SK-N-SH treated with all-trans-retinoic acid at 6 μM for 48 hours (cell line): ENCODE measurements at places on chromosomes 12 and 14.

- no peak for ATAC-seq
These were observed 127.5 kb downstream of the ACSS3 start for GRCh38 chr12:81205416-81205815.

DNA sequence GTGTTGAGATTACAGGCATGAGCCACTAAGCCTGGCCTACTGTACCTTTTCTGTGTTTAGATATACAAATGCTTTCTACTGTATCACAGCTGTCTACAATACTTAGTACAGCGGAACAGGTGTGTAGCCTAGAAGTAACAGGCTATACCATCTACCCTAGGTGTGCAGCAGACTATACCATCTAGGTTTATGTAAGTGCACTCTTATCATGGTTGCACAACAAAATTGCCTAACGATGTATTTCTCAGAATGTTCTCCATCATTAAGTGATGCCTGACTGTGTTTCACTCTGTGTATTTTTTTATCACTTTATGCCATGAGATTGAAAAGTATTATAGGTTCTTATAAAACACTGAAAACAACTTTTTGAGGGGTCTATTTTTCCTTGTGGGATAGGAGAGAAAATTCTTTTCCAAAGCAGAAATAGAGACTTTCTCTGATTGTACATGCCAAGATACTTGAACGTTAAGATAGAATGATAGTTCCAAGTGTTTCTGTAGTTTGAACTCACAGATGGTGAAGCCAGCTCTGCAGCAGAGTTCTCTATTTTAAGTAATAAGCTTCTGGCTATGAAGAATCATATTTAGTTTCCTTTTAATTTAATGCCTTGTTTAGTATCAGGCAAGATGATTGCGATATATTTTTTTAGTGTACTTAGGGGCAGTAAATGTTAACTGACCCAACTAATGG, 17.0 kb downstream of the TMPRSS12 start:
- ATAC-seq: no peak

DNA sequence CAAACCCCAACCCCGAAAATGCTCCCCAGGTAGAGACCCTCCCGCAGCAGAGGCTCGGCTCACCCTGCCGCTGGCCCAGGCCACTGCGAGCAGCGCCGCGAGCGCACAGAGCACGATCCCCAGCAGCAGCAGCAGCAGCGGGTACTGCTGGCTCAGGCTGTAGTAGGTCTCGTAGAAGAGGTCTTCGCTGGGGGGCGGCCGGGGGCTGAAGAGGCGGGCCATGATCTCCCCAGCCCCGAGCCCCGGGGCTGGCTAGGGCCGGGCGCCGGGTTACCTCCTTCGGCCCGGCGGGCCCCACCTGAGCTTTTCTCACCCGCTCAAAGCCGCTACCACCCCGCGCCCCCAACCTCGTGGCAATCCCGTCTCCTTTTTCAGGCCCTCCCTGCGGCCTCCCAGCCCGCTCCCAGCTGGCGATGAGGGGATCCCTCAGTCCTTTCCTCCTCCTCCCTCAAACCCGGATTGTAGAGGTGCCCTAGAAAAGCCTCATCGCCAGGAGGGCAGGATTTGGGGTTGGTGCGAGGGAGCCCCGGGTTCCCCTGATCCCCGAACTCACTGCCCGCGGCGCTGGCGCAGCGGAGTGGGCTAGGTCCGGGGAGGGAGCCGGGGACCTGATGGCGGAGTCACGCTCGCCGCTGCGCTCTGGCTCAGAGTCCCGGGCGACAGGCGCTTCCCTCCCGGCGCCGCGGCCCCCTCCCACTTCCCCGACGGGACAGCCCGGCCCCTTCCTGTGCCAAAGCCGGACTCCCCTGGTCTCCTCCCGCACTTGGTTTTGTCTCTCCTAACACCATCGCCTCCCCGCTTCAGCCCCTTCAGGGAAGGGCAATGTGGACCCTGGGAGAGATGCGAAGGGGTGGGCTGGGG, at the start of gene ADCY4:
Gene ADCY4, minus strand, starts transcription at position 641 of the 861 bp plus-strand sequence. Its CDS starts 419 bp downstream, at position 222.
- ATAC-seq: peak; percentile 37

GRCh38 chr12:59252731-59253130, 332.4 kb upstream of the LRIG3 start:
- no peak for ATAC-seq

- peak; percentile 2 for ATAC-seq
These were observed 12.5 kb downstream of the PLEKHG6 start for GRCh38 chr12:6322969-6323339.

DNA sequence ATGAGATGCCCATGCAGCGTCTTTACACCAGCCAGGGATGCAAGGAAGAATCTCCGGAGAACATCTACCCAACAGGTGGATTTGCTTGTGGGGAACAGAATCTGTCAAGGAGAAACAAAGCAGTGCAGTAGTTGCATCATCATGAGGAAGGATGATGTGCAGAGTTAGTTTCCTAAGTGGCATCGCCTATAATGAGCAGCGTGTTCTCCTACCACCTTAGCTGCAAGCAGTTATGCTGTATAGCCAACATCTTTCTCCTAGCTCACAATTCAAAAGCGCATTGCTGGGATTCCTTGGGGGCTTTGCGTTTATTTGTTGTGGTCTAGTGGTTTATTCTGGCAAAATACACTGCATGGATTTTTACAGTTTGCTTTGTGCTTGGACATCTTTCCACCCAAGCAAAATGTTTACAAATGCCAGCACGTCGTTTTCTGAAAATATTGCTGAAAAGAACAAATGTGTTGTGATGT, 233.0 kb downstream of the RGS6 start:
- ATAC-seq: no peak

GRCh38 chr14:52048641-52049204, 20.1 kb downstream of the NID2 start:
- ATAC-seq: no peak

DNA sequence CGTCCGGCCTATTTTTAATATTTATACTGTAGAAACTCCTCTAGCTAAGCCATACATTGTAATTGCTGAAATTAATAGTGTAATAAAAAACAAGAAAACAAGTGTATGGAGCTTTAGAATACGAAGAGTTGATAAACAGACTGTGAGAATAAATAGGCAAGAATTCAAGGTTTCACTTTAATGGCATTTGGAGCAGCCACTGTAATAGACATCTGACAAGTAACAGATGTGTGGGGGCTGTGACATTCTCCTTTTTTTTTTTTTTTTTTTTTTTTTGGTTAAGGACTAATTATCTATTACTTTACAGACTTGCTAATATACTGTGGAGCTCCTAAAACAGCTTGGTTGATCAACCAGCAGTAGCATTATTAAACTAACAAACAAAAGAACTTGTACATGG, 42.1 kb upstream of the CFAP54 start:
- no peak for ATAC-seq
